ENCODE measurements at places on chromosomes 5 and 9.

GRCh38 chr5:132839426-132840301, 9.2 kb upstream of the SHROOM1 start:
- peak; percentile 43 for DNase-seq

- DNase-seq: peak; percentile 98
These were observed at the start of gene NOTCH1 for GRCh38 chr9:136545965-136546696. Gene NOTCH1 (minus strand): TSS chr9:136546048. CDS start chr9:136545786, 262 bp downstream.

DNA sequence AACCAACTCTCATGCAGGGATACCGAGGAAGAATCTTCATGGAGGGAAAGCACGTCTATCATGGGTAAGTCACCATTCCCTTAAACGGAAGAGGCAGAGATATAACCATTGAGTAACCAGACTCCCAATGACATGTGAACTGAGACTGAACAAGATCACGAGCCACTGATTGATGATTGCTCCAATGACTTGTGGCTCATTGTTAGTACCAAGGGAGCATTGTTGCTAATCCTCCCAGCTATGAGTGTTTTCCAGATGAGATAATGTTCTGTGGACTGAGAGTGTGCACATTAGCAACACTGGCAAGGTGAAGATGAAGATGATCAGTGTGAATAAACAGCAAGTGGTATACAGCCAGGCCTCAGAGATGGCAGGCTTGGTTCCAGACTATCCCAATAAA, 219.2 kb upstream of the MAP3K1 start:
- no peak for DNase-seq

DNA sequence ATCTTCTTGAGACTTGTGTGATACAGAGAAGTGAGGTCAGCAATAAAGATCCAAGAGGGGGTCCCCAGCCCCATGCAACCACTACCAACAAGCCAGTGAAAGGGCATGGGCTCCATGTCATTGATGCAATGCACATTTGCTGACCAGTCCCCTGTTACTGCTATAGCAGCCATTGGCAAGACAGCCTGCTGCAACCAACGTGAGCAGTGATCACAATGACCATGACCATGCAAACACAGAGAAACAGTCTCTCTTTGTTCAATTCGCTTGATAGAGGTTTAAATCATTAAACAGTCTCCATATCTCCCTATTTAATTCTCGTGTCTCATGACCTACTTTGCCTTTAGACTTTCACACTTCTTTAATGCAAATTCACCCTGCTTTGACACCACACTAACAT, 30.0 kb upstream of the FOXB2 start:
- DNase-seq: no peak

DNA sequence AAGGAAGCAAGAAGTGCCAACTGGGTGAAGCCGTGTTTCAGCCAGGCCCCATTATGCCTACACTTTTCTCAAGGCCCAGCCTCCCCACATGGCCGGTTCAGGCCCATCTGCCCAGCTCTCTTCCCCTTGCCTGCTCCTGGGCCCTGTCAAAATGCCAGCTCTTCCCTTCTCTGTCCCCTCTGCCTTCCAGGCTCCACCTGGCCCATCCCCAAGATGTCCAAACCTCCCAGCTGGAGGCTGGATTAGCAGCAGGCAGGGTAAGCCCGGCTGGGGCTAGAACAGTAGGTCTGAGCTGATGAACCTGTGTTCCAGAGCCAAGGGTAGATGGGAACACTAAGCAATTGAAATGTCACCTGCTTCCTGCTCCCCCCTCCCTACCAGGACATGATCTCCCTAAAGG, 64.1 kb upstream of the HSPA9 start:
- DNase-seq: no peak

GRCh38 chr9:108579757-108580439, 275.9 kb downstream of the ACTL7B start:
- peak; percentile 25 for DNase-seq

DNA sequence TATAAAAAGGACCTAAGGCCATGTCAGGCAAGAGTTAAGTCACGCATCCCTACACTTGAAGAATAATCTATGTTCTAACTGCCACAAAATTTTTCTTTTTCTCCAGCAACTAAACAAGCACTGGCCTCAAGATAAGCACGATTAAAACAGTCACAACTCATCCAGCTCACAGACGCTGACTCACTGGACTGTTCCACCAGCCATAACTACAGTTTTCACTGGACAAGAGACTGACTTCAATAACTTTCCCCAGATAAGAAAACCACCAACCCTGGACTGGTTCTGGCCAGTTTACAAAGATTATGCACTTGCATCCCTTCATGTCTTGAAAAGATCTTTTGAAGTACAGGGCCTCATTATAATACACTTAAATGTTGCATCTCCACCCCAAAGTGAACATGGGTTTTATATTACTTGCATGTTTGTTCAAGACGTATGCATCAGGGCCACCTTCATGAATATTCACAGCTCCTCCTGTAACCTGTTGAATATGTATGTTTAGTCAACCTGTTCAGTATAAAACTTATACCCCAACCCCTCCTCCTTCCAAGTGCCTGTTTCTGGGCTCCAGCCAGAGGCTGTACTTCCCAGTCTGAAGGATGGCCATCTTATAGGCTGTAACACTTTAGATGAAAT, 129.3 kb upstream of the EPB41L4A start:
- DNase-seq: peak; percentile 64

DNA sequence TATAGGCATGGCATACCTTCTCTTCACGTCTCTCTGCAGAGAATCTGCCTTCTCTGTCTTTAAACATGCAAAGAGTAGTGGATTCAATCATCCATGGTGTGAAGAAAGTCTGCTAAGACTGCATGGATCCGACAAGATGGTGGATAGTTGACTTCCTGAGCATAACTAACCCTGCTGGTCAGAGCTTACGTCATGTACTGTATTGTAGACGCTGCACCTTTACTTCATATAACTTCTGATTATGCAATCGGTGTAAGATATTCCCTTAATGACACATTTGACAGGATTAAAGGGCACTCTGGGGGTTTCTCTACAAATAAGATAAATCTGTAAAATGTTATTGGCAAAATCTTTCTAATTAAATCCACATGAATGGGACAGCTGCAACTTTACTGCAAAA, 240.3 kb upstream of the NREP start:
- DNase-seq: no peak

- no peak for DNase-seq
These were observed 110.2 kb downstream of the TRIM32 start for GRCh38 chr9:116797276-116797675.

GRCh38 chr9:24572406-24572805, 26.7 kb upstream of the IZUMO3 start:
- DNase-seq: no peak

- no peak for DNase-seq
These were observed 491.1 kb downstream of the CCDC171 start for GRCh38 chr9:16043756-16044578.

DNA sequence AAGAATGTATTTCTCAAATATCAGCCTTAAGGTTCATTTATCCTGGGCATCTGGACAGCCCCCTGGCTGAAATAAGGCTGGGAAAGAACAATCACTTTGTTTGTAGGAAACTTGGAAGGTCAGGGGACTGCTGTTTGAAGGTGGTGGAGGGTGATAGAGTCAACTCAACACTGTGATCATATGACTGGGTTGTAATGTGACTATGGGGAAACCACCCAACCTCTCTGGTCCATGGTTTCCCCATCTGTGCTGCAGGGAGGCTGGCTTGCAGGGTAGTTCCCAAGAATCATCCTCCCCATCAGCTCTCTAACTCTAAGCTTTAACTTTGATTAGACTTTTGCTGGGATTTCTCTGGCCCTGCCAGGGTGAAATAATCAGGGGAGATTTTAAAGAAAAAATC, 10.0 kb downstream of the INSYN2B start:
- no peak for DNase-seq

DNA sequence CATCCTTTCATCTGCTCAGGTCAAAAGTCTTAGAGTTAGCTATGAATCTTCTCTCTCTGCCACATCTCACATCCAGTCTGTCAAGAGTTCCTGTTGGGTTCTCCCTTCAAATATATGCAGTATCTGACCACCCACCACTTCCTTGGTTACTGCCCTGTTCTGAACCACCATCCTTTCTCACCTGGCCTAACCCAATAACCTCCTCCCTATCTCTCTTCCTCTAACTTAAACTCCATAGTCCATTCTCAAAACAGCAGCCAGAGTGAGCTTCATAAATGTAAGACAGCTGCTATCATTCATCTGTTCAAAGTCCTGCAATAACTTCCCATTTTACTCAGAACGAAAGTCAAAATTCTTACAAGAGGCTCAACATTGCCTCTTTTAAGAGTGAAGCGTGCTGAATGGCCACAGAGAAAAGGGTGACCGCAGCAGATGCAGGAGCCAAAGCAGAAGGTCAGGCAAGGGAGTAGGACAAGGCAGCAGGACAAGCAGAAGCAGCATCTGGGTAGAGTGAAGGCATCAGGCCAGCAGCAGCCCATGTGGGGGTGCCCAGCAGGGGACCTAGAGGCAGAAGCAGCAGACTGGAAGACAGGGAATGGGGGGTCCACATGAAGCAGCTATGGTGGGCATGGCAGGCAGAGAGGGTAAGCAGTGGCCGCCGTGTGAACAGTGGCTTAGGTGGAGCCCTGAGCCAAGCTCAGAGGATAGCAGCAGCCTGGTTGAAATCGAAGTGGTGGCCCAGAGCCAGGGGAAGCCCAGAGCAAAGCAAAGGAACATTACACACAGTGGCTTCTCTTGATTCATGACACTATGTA, 39.3 kb upstream of the CDC42SE2 start:
- DNase-seq: no peak

- DNase-seq: no peak
These were observed 158.8 kb downstream of the TMEM161B start for GRCh38 chr5:88109818-88110217.

DNA sequence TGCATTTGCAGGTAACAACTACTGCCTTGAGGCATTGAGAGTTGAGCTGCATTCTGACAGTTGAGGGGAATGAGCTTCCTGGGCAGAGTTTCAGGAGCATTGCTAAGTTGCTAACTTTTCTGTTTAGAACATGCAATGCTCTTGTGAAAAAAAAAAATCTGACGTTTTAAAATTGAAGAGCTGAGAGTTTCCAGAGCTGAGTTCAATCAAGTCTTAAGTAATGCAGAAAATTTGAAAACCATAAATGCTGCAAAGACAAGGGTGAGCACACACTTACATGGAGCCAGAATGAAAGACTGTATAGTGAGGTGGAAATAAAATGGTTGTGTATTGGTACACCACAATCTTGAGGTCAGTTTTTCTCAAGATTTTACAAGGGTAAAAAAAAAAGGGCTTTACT, 166.0 kb downstream of the GABRB2 start:
- no peak for DNase-seq

DNA sequence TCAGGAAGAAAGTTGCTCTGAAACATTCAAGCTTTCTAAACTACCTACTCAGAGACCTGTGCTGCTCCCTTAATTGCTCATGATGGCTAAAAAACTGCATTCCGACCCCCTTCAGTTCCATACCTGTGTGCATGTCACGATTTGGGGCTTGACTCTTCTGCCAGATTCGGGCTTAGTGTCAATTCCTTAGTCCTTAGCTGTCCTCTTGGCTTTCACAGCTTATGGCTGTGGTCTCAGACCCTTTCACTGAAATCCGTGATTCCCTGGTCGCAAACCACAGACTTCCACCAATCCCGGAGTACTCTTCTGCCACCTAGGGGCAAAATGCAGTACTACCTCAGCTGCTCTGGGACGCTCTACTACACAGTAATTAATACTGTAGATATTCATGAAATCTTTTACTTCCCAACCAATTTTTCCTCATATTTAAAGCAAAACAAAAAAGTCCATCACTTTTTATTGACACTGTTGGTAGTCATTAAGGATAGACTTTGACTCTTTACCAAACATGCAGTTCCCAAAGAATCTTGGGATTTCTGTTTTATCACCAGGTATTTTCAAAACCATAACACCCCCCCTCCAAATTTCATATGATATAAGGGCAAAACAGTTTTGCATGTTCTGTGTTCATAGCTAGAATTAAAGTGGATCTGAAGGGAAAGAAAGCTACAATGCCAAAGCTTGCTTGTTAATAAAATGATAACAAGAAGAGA, 617.4 kb downstream of the SLCO4C1 start:
- DNase-seq: peak; percentile 64

DNA sequence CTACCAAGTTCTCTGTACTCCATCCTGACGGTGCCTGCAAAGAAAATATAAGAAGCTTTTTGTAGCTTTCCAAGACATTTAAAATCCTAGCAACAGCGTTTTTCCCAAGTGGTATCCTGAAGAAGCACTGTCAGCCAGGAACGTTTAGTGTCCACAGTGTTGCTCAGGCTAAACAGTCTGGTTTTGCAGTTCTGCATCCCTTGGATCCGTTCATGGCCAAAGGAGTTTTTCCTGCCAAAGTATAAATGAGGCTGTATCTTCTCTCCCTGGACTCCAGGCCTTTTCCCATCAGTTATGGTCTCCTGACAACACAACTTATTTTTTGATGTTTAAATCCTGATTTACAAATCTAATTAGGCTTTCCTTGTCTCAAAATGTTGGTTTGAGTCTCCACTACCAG, 925.8 kb downstream of the TLE1 start:
- DNase-seq: no peak

- no peak for DNase-seq
These were observed 40.8 kb upstream of the COL15A1 start for GRCh38 chr9:98902925-98903324.

All from GM03348 (cell line).